Keratinocyte (primary cell): ENCODE measurements at places on chromosomes 1 and 21.

GRCh38 chr1:235617808-235618207 is 31.8 kb downstream of the GNG4 start:
- DNase-seq = no peak

- DNase-seq = no peak
Observed at GRCh38 chr1:207397525-207397926, 56.6 kb upstream of the CR2 start.

- DNase-seq = no peak
Observed at GRCh38 chr1:169653873-169654272, 23.9 kb upstream of the SELP start.

DNA sequence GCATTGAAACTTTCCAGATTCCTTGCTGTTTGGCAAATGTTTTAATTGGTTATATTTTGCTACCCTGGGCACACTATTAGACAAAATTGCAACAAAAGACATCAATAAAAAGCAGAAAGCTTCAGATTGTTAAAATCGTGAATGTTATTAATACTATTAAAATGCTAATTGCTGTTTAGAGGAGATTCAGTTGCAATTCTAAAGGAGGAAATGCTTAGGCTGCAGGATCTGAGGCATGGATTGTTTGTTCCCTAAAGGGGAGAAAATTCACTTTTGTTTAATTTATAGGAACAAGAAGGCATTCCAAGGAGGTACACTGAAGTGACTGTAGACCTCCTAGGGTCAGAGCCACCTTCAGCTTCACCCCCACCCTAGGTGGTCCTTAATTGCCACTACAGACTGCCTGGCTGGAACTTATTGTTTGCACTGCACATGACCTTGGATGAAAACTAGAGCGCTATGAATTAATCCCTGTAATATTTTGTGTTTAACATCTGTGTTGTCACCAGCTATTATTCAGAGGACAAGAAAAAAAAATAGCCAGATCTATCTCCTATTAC is 1266.9 kb upstream of the ADGRL2 start:
- DNase-seq = no peak

DNA sequence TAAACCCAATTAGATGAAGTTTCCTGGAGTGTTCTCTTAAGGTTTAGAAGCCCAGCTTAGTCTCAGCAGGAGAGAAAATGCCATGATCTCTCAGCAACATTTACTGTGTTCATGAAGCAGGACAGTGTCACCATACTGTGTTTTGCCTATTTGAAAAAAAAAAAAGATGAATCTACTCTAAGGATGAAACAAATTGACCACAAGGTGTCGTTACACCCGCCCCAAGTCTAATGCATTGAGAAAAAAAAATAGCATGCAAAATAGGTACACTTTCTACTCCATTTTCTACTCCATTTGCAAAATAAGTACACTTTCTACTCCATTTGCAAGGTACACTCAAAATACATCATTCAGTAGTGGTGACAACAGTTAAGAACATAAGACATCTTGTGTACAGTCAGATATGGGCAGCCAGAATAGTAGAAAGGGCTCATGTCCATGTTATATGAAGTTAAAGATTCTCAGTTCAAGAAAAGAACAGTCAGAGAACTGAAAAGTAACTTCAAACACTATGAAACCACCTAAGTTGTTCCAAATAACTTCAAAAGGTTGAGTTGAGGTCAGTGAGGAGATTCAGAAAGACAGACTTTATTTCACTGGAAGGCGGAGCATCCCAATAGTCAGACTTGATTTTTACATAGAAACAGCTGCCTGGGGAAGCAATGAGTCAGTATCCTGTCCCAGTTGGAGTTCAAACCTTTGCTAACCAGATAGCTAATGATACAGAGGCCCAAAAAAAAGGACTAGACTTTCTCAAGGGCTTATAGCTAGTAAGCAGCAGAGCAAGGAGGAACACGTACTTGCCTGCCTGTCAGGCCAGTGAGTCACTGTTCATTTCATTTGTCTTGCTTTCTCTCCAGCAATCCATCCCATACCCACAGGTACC is 13.3 kb downstream of the PLPPR5 start:
- DNase-seq = peak; percentile 54

DNA sequence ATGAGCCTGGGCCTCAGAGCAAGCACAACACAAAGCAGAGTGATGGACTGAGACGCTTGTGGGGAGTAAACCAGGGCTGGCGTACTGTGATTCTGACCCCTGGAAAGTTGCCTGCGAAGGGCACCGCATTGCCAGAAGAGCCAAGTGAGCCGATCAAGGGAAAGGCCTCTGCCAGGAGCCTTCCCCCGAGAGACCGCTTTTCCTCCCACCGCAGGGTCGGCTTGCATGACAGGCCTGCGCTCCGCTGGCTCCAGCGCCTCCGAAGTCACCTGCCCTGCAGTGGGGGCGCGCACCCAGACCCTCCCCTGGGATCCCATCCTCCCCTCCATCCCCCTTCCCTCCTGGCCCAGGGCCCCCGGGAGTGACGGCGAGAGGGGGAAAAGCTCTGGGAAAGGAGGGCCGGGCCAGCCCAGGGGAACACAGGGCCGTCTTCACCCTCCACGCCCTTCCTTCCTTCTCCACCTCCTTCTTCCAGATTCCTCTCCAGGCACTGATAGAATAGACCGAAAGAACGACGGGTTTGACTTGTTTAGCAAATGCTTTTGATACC is 165.0 kb downstream of the TRIM33 start:
- DNase-seq = no peak

DNA sequence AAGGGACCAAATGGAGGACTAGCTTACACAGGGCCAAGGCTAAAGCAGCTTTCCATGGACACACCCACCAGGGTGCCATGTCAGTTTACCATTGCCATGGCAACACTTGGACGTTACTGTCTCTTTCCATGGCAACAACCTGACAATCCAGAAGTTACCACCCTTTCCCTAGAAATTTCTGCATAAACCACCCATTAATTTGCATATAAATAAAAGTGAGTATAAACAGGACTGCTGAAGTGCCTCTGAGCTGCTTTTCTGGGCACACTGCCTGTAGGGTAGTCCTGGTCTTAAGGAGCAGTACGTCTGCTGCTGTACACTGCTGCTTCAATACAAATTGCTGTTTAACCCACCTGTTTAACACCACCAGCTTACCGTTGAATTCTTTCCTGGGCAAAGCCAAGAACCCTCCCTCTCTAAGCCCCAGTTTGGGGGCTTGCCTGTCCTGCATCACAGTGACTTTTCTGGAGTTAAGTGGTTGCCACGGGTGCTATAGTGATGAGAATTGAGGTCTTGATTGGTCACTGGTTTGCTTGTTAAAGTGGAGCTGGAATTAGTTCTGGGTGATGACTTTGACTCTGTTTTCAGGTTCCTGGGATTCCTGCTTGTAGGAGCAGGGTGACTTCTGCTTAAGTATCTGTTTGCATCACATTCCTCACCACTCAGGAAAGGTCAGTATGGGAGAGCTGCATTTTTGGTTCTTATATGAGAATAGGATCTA is 83.2 kb downstream of the CLDN17 start:
- no peak for DNase-seq

DNA sequence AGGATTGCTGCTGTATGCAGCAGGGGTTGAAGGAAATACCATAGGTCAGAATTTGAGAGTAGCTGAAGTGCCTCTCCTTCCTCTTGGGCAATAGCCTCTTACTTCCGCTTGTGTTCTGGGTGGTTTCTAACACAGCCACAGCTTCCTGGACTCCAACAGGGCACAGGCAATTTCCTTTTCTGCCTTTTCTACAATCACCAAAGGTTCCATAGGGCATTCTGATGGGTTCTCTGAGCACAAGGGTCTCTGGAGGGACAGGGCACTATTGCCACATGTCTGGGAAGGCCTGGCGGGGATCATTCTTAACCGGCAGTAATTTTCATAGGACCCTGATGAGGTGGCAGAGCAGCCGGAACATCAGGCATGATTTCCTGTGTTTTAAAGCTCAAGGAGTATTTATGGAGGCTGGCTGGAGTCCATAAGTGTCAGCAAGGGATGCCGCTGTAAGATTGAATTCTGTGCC is 5.5 kb upstream of the AGTRAP start:
- DNase-seq = no peak

GRCh38 chr1:36149973-36150295 is 648 bp upstream of the TRAPPC3 start:
- no peak for DNase-seq

DNA sequence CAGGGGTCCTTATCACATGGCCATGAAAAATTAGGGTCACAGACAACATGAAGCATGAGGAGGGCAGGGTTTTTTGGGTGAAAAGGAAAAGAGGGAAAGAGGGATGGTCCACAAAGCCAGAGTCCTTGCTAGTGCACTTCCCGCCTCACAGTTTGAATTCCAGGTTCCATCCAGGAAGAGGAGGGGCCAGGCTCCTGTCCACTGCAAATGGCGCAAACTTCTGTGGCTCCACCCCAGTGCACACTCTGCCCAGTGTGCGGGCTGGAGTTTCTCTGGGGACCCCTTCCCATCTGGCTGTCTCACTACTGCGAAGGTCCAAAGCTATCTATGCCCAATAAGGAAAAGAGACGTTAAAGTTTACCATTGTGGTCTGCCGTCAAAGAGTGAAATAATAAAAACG is 17.8 kb downstream of the AIM2 start:
- no peak for DNase-seq

DNA sequence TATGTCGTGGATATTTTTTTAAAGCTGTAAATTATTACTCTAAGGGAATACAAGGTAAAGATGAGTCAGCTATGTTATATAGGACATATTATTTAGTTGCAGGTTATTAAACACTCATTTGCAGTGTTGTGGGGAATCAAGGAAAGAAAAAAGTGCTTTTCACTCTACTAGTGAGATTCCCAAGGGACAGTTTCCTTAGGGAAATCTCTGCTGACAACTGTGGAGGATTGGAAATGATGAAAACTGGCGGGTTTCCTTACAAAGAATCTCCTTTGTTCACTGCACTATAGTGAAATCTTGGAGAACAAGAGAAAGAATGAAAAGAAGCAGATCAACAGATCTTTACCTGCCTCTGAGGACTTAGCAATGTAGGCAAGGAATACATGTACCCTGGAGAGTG is 24.5 kb upstream of the TRIM45 start:
- no peak for DNase-seq
